Amygdala (tissue), 56 donors: ENCODE measurements at places on chromosomes 4 and X.

GRCh38 chr4:140858897-140859296 lies 102.7 kb upstream of the TBC1D9 start:
- DNase-seq: no peak

DNA sequence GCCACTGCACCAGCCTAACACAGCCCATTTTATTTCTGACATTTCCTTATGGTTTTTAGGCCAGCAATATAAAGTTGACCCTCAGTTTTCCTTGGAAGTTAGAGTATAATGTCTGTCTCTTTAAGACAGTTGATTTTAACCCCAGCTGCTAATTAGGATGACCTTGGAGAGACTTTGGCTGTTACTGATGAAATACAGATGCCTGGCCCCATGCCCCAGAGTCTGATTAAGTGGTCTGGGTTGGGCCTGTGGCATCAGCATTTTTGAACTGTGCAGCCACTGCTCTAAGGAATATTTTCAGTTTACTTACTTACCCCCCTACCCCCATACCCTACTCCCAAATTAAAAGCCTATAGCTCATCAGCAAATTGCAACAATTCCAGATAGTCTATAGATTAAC lies 85.8 kb downstream of the DCLK2 start:
- DNase-seq: no peak

GRCh38 chr4:185589067-185589836 lies 53.9 kb upstream of the PDLIM3 start:
- no peak for DNase-seq

DNA sequence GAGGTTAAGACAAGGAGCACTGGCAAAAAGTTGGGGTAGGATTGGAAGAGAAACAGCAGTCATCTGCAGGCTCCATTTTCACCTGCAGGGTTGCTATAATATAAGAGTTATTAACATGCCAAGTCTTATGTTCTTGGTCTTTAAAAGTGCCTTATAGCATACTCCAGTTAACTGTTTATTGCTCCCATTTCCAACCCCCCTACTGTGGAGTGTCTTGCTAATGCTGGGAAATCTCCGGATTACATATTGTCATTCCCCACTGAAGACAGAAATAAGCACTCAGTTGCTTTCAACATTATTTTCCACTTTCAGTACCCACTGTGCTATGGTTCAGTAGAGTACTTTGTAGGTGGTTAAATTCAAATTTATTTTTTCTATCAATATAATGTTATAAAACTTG lies 1014.3 kb downstream of the RPA4 start:
- DNase-seq: no peak

DNA sequence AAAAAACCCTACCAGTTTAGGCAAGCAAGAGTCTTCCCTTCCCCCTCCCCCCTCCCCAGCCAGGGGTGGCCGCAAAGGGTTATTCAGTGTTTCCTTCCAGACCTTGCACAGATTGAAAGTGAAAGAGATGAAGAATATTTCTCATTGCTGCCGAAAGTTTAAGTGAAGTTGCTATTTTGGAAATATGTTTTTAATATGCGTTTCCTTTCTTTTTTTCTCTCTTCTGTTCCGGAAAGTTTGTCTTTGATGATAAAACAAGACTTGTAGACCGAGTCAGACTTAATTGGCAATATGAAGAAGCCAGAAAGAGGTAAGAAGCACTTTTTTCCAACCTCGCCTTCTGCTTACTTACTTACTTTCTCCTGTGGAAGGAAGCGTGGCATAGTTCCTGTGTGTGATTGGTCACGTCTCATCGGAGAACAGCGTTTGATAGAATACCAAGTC lies 58.5 kb upstream of the CLCN4 start:
- no peak for DNase-seq

- no peak for DNase-seq
These were observed 68.8 kb upstream of the BCOR start for GRCh38 chrX:40166582-40166981.

GRCh38 chrX:73913580-73913979 lies 350.6 kb downstream of the CHIC1 start:
- DNase-seq: no peak

- no peak for DNase-seq
These were observed 32.8 kb downstream of the FAM149A start for GRCh38 chr4:186137196-186137794.

GRCh38 chr4:98473046-98473445 lies 185.4 kb downstream of the TSPAN5 start:
- no peak for DNase-seq

DNA sequence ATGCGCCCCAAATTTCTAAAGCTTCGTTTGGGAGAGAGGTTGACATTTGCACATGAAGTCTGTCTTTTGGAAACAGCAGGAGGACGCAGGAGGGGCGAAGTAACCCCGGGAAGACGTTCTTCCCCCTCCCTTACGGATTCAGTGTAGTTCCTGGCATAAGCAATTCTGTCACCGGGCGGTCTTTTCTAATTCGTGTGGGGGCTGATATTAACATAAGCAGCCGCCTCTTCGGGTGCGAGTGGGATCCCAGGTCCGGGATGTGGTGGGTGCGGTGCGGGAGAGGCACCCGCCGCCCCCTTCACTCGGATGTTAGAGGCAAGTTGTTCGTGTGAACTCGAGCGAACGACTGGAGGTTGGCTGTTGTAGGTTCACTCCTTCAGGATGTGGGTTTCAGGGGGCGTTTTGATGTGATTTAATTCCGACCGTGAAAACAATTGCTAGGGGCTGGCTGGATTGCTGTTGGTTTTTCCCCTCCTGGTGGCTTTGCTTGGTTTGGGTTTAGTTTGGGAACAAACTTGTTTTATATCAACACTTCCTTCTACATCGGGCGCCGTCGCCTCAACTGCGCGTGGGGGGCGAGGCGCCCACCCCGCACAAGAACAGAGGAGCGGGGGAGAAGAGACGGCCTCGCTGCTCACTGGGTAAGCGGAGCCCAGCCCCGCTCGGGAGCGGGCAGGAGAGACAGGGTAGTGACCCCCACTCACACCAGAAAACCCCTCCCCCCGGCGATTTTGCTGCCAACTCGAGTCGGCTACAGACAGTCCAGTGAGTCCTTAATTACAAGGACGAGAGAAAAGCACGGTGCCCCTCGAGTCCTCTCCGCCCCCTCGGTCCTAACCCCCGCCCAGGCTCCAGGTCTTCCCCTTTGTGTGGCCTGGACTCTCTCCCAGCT lies 2.9 kb upstream of the LEF1 start:
- no peak for DNase-seq

- no peak for DNase-seq
These were observed 771 bp upstream of the RBPJ start for GRCh38 chr4:26319949-26320537.

DNA sequence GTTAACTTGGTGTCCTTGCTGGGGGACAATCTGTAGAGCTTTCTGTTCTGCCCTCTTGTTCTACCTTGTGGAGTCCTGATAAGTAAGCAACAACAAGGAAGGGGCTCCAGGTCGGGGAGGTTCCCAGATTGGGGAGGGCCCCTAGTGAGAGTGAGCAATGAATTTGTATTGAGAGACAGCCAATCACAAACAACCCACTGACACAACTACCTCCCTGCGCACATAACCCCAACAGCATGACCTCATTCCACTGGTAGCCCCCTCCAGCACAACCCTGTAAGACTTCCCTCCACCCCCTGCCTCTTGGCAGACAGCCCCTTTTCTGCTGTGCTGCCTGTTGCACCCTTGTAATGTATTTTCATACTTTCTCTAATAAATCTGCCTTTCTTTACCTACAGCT lies 19.7 kb upstream of the PNPLA4 start:
- no peak for DNase-seq

DNA sequence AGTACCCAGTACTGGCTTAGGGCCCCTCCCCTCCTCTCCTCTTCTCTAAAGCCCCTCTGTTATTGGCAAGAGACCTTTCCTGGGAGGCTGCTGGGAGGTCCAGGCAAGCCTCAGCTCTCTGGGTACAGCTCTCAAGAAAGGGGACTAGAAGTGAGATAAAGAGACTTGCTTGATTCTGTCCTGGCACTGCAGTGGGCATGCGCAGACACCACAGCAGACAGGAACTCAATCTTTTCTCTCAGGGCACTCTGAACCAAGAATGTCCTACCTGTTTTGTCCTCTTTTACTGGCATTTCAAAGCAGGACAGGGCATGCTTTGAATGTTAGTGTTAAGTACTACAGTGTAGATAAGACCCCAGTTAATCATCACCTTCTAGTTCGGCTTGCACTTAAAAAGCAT lies 74.9 kb downstream of the NYX start:
- DNase-seq: peak; percentile 25

- DNase-seq: no peak
These were observed 210.3 kb upstream of the SPIN4 start for GRCh38 chrX:63561425-63561824.

DNA sequence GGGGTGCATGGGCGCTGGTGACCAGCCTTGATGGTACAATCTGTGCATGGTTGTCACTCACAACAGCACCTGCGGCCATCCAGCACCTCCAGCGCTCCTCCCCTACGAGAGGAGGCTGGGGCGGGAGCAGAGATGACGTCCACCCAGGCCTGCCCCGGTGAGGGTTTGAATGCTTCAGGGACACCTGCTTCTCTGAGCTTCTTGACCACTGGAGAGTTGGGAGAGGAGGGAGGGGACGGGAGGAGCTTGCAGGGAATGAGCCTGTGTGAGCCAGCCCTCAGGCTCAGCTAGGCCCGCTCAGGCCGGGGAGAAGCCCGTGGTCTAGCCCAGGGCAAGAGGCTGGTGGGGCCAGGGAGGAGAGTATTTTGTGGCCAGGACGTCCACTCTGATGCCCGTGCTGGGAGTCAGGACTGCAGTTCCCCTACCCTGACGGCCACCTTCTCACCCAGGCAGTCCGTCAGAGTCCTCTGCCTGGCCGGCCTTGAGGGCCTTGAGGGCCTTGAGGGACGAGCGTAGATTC lies 59.2 kb downstream of the CPZ start:
- no peak for DNase-seq

DNA sequence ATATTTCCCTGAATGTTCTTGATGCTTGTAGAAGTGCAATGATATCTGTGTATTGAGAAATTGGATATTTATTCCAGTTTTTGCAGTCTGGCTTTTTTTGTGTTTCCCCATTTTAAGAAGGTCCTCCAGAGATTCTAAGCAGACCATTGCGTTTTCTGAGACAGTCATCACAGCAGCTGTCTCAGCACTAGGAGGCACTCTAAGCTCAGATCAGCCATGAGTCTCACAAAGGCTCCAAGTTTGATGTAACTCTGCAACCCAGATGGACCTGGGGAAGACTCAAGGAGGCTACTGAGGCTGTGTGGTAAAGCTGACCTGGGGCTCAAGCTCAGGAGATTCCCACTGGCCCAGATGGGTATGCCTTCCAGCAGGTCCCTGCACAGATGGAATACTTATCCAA lies 89.3 kb upstream of the CYLC1 start:
- no peak for DNase-seq

DNA sequence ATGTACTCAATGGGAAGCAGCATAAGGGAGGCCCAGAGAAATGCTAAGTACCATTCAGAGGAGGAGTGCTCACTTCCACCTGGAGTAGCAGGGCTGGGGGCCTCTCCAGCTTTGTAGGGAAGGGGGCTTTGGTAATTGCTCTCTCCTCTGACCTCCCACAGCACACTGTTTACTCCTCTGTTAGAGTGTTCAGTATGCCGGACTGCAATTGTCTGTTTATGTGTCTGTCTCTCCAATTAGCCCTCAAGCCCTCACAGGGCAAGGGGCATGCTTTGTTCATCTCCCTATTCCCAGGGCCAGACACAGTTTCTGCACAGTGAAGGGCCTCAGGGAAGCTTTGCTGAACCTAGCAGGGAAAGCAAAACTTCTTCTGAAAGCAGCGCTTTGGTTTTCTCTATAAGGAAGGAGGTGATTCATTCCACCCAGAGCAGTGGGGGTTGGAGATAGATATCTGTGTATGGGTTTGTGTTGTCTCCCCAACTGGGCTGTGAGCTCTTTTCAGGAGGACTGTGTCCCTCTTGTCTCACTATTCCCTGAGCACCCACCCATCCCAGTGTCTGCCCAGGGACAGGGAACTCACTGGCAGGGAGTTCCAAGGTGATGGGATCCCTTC lies 50.0 kb upstream of the VMA21 start:
- DNase-seq: no peak

- no peak for DNase-seq
These were observed 116.2 kb downstream of the AASDH start for GRCh38 chr4:56271131-56271530.

DNA sequence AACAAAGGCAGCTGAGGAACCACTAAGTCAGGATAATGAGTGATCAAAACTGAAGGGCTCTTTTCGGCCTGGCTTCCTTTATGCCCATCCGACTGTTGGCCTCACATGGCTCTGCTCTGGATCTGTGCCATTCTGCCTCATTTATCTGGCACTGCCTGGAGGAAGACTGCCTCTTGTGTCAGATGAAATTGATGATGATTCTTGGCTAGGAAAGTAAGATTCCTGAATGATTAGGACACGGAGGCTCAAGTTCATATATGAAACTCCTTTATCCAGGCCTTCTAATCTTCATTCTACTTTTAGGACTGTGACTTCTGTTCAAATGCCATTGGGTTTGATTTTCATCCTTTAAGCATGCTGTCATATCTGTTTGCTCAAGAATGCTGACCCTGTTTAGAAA lies 475.4 kb upstream of the RPS6KA3 start:
- no peak for DNase-seq

DNA sequence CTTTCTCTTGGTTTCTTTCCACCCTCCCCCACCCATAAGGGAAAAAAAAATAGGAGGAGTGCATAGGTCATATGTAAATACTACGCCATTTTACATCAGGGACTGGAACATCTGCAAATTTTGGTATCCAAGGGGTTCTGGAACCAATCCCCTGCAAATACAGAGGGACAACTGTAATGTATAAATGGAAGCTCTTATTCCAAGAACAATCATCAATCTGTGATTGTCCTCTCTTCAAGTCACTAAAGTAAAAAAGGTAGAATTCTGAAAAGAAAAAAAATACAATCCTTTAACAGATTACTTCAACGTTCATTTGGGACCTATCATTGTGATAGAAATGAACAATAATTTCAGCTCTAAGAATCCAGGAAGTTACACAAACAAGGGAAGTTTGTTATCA lies 13.6 kb downstream of the PPA2 start:
- DNase-seq: no peak

DNA sequence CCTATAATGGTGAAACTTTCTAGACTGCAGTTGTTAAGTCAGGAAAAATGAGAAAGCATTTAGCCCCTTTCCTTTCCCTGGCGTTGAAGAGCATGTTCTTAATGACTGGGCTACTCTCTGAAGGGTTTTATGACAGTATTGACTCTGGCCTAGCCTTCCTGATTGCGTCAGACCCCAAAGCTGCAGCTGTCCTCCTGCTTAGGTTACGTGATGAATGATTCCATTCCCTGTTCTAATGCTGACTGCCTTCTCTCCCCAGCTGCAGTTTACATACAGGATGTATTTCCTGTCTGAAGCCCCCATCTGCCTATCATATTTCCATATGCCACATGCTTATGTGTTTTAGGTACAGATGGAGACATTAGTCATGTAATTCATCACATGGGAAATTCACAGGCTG lies 105.8 kb upstream of the EGFL6 start:
- DNase-seq: no peak

GRCh38 chr4:29142708-29143107 lies 1577.5 kb upstream of the PCDH7 start:
- DNase-seq: no peak

- DNase-seq: no peak
These were observed 31.7 kb downstream of the SNCA start for GRCh38 chr4:89805297-89805696.
